ENCODE measurements at places on chromosomes 3 and 15.

DNA sequence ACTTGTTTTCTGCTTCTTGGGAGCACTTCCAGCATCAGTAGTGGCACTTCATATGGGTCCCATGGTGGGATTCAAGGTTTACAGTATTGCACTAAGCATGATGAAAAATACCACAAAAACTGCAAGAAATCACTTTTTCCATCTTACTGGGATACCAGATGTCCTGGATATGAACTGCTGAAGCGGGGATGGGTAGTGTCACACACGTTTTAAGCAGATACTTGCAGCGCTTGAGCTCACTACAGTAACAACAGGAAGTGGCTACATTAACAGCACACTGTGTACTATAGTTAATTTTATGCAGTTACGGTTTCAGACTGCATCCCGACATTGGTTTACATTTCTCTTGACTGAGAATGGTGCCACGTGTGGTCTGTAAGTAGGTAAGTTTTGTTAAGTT lies 3.5 kb upstream of the ISG20 start:
- H3K4me1 ChIP-seq, result peaks cover 38% of the 10 kb centered on the region
- peaks cover 50% of the 10 kb centered on the region for H3K36me3 ChIP-seq
- no peak overlapping the region for H3K4me3 ChIP-seq

DNA sequence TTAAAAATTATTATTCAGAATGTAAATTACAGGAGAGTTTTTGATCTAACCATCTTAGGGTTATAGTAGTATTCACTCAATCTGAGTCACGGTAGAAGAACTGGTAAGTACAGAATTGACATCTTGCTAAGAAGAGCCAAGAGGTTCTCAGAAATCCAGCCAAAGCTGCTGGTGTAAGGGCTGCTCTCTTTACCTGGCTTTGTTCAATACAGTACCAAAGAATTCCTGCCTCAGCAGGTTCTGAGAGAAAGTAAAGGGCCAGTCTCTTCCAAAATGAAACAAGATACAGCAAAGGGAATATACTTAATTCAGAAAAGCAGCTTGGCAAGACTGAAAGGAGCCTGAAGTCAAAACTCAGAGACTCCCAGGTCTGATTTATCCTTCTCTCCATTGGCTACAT lies 193.1 kb downstream of the TNIK start:
- no peaks in the 10 kb centered on the region for H3K4me1 ChIP-seq
- H3K27me3 ChIP-seq, result no peaks in the 10 kb centered on the region
- no peaks in the 10 kb centered on the region for H3K36me3 ChIP-seq
- no peak overlapping the region for H3K27ac ChIP-seq

DNA sequence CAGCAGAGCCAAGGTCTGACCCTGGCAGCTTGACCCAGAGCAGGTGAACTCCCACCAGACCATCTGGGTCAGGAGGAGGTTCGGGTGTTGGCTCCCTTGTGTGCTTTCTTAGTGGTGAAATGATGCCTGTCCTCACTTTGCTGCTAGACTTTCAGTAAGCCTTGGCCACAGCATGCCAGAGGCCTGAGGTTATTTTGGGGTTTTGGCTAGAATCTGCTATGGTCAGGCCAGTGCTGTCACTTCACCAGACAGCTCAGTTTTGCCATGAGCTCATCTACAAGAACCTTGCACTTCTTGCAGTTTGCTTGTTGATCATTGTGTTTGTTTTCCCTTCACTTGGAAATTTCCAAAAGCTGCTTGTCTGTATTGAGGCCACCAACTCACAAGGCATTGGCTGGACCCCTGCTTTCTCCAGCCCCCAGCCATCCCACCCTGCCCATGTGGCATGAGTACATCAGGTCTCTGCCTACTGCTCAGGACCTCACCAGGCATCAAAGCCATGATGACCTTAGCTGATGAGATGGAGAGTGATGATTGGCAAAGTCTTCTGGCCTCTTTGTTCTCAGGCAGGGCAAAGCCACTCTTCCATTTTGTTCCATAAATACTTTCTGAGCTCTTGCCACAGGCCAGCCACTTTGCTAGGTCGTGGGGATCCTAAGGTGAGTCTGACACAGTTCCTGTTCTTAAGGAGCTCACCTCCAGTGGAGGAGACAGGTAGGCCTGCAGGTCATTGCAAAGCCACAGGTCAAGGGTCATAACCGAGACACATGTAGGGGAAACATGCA lies 122.6 kb downstream of the ARNT2 start:
- H3K36me3 ChIP-seq, result no peaks in the 10 kb centered on the region
- H3K4me3 ChIP-seq, result no peak overlapping the region
- no peaks in the 10 kb centered on the region for H3K4me1 ChIP-seq

DNA sequence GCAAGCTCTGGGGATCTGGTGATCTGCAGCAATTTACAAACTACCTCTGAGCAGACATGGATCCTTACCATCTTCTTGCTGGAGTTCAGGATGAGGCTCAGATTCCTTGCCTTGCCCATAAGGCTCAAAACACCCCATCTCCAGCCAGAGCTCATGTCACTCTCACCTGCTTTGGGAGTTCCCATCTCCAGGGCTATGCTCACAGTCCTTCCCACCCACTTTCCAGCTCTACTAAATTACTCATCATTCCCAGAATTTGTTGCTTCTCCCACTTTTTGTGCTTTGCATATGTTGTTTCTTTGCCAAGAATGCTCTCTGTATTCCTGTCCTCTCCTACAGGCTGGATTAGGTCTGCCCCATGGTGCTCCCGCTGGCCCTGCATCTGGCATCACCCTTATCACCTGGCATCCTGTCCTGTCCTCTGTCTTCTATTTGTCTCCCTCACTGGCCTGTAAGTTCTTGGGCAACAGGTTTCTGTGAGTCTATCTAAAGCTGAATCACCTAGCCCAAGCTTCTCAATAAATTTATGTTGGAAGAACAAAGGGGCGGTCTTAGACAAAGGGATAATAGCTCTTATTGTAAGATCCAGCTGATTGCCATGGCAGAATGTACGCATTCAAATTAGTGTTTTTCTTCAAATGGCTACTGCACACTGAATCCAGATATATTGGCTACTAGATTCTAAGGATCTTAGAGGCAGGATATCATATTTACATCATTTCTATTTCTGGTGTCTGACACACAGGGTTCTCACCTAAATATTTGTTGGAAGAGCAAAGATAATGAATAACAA lies 179.2 kb downstream of the CLSTN2 start:
- no peak overlapping the region for H3K27ac ChIP-seq
- no peaks in the 10 kb centered on the region for H3K36me3 ChIP-seq
- no peak for DNase-seq

DNA sequence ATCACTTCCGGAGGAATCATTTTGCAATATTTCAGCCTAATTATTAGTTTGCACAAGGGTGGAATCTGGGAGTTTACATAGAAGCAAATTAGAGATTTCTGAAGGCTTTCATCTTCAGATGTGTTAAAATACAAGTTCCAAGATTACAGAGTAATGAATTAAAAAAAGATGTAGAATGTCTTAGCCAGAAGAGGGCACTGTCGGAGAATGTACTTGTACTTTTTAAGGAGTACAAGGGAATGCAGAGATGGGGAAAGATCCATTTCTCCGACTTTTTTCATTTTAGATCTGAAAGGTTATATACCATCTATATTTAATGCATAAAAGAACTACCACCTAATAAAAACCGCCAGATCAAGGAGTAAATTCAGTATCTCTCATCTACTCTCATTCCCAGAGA lies 43.1 kb upstream of the WDR5B start:
- no peak for DNase-seq
- H3K27me3 ChIP-seq, result no peaks in the 10 kb centered on the region
- no peak overlapping the region for H3K4me3 ChIP-seq
- no peak overlapping the region for H3K27ac ChIP-seq
- H3K4me1 ChIP-seq, result no peaks in the 10 kb centered on the region
- H3K36me3 ChIP-seq, result peaks cover 91% of the 10 kb centered on the region

DNA sequence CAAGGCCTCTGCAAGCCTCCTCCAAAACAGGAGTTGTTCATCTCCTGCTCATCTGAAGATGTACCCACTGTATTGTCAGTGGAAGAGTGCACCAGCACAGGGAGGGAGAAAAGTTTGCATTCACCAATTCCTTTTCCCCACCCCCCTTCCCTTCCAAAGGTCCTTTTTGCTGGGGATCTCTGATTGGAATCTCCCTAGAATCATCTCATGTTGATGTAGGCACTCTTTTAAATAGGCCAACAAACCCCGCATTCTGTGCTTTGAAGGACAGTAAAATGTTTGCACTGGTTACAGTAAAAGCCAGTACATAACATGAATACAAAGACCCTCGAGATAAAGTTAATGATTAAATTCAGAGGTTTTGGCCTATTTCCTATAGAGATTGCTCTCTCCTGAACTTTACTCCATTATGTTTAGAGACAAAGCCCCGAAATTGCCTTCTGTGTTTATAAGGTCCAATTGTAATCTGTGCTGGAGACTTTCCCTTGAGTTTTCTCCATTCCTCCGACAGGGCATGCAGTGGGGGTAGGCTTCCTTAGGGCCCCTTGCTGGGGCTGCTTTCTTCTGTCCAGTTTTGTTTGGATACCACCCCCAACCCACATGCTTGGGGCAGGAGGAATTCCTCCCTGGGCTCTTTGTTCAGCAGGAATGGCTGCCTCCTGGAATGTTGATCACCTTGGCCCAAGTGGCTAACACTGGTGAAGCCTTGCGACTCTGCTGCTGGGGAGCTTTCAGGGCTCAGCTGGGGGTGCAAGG lies 22.5 kb downstream of the TRIM71 start:
- no peaks in the 10 kb centered on the region for H3K36me3 ChIP-seq
- no peak overlapping the region for H3K27ac ChIP-seq
- H3K27me3 ChIP-seq, result peaks cover 3% of the 10 kb centered on the region
- DNase-seq, result no peak
- H3K4me3 ChIP-seq, result no peak overlapping the region

- DNase-seq, result no peak
- H3K36me3 ChIP-seq, result peaks cover 87% of the 10 kb centered on the region
- no peak overlapping the region for H3K27ac ChIP-seq
Observed at GRCh38 chr3:63922491-63923199, 10.5 kb upstream of the SCAANT1 start.

DNA sequence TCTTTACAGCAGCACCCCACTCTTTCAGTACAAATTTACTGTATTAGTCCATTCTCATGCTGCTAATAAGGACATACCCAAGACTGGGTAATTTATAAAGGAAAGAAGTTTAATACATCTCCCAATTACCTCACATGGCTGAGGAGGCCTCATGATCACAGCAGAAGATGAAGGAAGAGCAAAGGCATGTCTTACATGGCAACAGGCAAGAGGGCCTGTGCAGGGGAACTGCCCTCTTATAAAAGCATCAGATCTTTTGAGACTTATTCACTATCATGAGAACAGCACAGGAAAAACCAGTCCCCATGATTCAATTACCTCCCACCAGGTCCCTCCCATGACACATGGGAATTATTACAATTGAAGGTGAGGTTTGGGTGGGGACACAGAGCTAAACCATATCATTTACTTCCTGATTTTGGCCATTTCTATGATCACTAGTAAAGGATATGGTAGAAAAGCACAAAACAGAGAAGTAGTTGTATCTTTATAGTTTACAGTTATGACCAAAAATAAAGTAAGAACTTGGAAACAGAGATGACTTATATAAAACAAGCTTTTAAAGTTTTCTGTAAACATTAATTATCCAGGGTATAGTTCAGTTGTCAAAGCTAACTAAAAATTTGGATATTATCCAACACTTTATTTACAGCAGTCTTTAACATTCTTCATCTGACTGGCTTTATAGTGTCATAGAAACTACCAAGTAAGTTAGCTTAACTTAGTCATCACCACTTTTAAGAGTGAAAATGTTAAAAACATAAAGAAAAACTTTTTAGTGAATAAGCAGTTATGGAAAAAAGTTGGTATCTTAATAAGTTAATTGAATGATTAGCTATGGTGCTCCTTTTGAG lies 40.2 kb downstream of the P2RY1 start:
- no peaks in the 10 kb centered on the region for H3K27me3 ChIP-seq
- H3K4me3 ChIP-seq, result no peak overlapping the region
- no peak overlapping the region for H3K27ac ChIP-seq
- H3K4me1 ChIP-seq, result peaks cover 6% of the 10 kb centered on the region
